HFFc6 (cell line): ENCODE measurements at places on chromosomes 4 and X.
A peak's percentile ranks its signal among the peaks of the same experiment; 100 is the strongest.

GRCh38 chr4:157674699-157675098, 454.2 kb downstream of the GRIA2 start:
- no peaks in the 10 kb centered on the region for H3K4me1 ChIP-seq
- no peak for DNase-seq
- no peak overlapping the region for H3K27ac ChIP-seq

GRCh38 chr4:125316401-125316790, 1.6 kb downstream of the FAT4 start:
- H3K36me3 ChIP-seq = peaks cover 40% of the 10 kb centered on the region
- peak overlapping the region; percentile 93 for H3K4me3 ChIP-seq
- peaks cover 60% of the 10 kb centered on the region for H3K4me1 ChIP-seq
- peak; percentile 20 for DNase-seq
- H3K27ac ChIP-seq = peak overlapping the region; percentile 76

DNA sequence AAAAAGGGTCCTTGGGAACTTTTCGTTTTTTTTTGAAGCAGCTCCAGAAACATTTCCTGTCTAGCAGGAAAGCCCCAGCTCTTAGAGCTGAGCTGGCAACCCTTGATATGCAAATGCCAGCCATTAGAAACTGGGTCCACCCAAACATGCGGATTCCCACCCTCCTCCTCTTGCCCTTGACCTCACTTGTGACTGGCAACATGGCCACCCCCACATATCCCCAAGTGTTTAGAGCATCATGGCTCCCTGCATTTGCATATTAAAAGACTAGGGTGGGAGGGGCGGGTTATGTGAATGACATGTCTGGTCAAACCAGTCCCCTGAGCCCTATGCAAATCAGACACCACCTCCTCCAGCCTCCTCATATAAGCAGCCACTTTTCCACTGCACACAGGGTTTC, 671.1 kb downstream of the FAT4 start:
- no peak overlapping the region for H3K27ac ChIP-seq
- H3K4me1 ChIP-seq = no peaks in the 10 kb centered on the region
- H3K4me3 ChIP-seq = no peak overlapping the region
- no peaks in the 10 kb centered on the region for H3K36me3 ChIP-seq
- no peak for DNase-seq

DNA sequence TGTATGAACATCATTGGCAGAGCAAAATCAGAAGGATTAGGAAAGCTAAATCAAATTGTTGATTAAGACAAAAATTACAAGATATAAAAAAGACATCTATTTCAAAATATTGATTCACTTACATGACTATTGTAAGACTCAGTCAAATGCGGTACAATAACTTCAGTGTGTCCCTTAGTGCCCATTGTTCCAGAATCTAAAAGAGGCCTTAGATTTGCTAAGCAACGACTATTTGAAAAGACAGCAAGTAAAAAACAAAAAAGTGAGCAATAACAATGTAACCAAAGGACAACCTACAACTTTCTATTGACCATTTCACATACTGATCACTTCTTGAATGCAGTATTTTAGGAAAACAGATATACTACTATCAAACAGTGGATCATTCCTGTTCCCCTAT, 65.6 kb downstream of the UBA6 start:
- peaks cover 35% of the 10 kb centered on the region for H3K36me3 ChIP-seq
- H3K4me3 ChIP-seq = no peak overlapping the region
- no peaks in the 10 kb centered on the region for H3K4me1 ChIP-seq
